Activated T-cell treated with anti-CD3 and anti-CD28 coated beads for 4 hours (primary cell): ENCODE measurements at places on chromosomes 6 and 20.

GRCh38 chr20:20344476-20344875 lies 23.4 kb upstream of the INSM1 start:
- no peak for DNase-seq

DNA sequence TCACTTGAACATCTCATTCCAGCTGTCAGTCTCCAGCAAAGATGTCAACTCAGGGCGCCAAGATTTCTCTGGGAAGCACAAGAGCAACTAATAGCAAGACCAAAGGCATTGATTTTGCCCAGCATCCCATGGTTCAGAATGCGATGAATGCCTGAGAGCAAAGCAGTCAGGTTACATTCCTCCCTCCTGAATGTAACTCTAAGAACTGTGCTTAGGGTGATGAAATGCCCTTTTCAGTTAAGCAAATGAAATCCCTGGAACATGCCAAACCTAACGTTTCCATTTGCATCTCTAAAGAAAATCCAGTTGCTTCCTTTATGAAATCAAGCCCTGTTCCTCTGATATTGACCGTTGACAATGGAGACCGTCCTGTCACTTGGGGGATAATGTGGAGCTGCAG lies 224.0 kb upstream of the PLN start:
- DNase-seq = no peak

- DNase-seq = no peak
Observed at GRCh38 chr6:154123155-154123956, 84.3 kb downstream of the OPRM1 start.

DNA sequence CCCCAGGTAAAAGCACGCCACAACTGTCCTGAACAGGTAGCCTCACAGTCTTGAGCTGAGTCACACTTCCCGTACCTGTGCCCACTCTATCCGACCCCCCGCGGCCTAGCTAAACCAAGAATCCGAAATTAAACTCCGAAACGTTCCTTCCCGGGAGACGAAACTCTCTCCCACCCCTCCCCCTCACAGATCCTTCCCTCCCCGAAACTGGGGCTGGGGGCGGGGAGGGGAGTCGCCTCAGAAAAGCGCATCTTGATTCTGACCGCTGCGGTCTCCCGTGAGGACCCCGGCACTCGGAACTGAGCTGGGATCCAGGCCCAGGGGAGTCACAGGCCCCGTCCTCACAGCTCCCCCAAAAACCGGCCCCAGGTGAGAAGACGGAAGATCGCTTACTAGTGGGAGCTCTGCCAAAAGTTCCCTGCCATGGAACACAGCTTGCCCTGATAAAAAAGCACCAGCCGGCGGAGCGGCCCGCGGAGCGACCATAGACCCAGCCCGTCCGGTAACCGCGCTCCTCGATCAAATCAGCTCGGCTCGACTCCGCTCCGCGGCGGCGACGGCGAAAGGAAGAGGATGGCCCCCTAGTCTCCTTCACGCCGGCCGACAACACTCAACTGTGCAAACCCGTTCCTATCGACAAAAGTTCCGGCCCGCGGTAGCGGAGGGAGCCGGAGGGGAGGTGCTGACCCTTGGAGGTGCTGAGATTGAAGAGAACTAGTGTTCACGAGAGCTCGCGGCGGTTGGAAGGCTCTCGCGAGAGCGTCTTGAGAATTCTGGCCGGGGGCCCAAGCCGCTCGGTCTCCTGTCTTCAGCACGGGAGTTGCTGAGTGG lies at the start of gene CCNC:
CCNC (minus strand) TSS at position 558 of the 831 bp plus-strand sequence; CDS start at position 425, 133 bp downstream.
- DNase-seq = peak; percentile 86

GRCh38 chr6:144528743-144529425 lies 243.7 kb downstream of the UTRN start:
- DNase-seq = no peak

DNA sequence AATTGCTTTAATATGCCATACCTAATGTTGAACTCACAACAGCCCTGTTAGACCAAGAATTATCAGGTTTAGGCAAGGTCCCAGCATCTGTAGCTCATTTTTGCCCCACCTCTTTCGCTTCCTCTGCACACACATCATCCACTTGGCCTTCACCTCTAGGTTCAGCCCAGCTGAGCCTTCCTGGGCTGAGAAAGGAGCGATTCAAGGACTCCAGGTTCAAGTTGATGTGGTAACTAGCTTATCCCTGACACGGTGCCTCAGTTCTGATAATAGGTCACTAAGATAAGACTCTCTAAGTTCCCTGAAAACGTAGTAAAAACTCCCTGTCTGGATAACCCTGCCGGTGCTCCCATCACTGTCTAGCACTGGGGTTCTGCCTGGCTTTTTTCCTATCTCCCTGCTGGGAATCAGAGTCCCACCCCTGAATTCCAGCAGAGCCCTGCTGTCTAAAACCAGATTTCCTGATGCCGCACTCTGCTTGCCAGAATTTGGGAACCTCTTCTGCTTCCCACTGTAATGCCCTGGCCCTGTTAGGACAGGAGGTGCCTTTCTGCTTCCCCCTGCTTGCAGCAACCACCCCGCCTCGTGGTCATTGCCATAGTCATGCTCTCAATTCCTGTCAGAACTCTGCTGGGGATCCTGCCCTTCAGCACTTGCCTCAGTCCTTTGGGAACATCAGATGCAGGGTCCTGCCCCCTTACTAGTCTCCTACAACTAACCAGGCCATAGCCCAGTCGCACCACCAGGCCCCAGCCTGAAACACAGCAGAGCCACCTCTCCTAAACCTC lies 47.6 kb downstream of the ALDH8A1 start:
- DNase-seq = no peak

DNA sequence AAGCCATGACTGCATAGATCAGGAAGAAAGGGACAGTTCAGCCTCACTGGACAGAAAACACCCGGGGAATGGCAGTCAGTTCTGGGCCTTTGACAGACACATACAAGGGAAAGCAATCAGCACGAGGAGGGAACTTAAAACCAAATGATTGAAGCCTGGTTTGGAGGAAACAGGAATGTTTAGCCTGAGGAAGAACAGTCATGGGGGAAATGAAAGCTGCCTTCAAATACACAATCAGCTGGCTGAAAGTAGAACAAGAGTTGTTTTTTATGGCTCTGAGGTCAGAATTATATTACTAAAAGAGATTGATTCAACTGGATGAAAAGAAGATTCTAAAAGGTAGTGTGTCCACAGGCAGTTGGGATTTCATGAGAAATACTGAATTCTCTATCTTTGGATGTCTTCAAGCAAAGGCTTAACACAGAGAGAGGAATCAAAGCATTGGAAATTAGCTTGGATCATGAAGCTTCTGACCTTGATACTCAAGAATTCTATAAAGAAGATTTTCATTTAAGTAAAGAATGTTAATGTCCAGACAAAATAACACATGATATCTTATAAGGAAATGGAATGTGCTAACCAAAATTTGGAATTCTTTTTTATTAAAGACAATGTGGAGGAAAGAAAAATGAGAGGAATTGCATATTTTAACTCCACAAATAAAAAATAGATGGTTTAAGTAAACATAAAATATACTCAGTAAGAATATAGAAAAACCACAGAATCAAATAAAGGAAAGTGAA lies 216.6 kb downstream of the IBTK start:
- no peak for DNase-seq

- no peak for DNase-seq
Observed at GRCh38 chr20:51447097-51447764, 95.3 kb downstream of the NFATC2 start.

GRCh38 chr20:40785346-40785745 lies 96.3 kb upstream of the MAFB start:
- no peak for DNase-seq

DNA sequence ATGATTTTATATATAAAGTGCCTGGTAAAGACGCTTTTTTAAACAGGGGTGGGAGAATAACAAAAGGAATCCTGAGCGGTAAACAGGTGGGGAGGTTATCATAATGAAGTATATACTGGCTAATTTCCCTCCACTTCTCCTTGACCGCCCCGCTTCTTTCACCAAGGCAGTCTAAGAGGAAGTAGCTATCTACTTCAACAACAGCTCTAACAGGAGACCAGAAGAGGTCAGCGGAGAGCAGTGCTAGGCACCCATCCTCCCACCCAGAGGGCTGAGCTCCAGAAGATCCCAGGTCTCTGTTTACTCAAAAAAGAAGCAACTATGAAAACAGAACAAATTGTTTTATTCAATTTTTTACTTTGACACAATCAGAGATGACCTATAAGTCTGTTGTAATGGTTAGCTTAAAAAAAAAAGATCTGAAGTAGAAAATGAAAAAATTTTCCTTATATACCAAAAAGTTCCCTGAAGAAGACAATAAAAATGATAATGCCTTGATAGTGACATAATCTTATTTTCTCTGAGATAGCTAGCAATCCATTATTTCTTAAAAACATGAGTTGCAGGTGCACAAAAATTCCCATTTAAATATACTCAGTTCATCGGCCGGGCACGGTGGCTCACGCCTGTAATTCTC lies 141.1 kb downstream of the PDSS2 start:
- peak; percentile 7 for DNase-seq

DNA sequence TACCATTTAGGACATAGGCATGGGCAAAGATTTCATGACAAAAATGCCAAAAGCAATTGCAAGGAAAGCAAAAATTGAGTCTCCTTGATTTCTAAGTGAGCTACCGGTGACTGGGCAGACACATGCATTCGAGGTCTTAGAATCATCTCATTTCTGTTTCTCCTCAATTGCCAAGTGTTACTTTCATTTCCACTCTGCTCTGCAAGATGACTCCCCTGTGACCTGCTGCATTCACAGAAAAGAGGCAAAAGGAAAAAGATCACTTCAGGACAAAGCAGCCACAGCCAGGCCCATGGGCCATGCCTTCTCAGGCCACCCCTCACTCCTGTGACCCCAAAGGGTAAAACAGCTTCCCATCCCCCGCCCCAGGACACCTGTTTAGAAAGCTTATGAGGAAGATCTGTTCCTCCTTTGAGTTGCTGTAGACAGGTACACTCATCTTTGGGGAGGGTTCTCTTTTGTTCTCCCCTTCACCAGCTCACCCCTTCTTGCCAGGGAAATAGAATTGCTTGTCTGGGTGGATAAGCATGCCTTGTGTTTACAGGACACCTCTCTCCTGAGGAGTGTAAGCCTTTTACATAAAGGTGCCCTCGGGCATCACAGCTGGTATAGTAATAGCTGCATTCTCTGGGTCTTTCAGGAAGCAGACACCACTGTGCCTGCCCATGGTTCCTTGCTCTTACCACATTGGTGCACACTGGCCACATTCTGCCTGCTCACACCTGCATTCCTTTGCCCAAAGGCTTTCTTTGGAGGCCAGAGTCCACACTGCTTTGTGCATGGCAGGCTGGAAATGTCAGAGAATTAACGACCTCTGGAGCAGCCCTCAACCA lies 105.0 kb downstream of the SLC24A3 start:
- DNase-seq = no peak

DNA sequence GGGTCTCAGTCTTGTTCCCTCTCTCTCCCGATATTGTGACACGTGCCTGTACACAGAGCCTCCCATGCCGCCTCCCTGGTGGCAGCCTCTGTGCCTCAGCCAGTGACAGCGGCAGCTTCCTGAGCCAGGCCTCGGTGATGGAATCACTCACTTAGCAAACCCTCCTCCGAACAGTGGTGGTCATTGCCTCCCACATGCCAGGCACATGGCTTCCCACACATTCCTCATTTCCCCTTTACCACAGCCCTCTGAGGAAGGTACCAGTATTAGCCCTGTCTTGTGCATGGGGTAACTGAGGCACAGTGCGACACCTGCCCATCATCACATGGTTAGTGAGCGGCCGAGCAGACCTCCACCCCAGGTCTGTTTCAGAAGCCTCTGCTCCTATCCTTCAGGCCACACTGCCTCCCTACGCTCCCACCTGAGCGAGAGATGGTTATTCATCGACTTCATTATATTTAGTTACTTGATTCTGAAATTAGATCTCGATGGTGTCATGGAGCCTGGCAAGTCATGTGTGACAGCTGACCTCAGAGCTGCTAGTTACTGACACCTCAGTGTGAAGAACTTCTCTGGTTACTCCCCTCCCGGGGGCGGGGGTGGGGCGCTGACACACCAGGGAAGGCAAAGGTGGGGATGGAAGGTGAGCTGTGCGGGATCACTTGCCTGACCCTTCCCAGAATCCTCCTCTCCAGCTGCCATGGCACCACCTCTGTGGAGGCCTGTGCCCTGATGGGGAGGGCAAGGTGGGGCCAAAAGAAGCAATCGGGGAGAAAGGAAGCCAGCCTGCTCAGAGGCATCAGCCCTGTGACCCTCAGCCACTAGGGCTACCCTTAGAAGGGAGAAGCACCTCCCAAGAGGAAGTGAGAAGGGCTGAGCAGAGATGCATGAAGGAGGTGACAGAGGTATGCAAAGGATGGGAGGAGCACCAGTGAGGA lies 17.9 kb downstream of the MDGA1 start:
- no peak for DNase-seq

GRCh38 chr20:41049451-41049850 lies 20.8 kb downstream of the TOP1 start:
- no peak for DNase-seq

GRCh38 chr20:33933469-33933909 lies 60.2 kb upstream of the RALY start:
- peak; percentile 31 for DNase-seq

GRCh38 chr20:62850333-62850974 lies 11.2 kb downstream of the TCFL5 start:
- no peak for DNase-seq

GRCh38 chr6:39207416-39208222 lies 21.7 kb downstream of the KCNK5 start:
- no peak for DNase-seq

GRCh38 chr6:114007516-114007915 lies 36.6 kb upstream of the HDAC2 start:
- no peak for DNase-seq

DNA sequence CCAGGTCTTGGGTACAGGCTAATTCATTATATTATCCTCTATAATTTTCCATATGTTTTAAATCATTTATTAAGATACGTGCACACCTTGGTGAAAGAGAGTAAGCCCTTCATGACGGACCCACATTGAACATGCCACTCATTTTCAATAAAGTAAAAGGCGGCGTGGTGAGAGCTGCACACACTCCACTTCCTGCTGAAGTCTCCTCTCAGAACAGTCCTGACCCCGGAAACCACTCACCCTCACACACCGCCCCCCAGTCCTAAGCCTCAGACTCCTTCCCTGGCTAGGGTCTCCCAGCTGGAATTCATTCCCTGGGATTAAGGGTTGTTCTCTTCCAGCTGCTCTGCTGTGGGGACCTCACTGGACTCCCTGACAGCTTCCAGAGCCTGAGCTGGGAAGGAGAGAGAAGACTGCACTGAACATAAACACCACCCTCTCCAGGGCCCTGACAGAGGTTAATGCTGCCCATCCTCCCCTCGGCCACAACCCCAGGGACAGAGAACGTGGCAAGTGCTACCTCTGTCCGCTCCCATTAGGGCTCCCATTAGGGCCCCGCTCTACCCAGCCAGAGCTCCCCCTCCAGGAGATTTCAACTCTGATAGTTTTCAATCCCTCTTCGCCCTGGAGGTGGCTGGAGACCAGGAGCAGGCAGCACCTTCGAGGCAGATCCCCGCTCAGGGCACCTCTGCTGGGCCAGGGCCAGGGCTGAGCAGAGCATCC lies 24.8 kb downstream of the GRM4 start:
- no peak for DNase-seq

DNA sequence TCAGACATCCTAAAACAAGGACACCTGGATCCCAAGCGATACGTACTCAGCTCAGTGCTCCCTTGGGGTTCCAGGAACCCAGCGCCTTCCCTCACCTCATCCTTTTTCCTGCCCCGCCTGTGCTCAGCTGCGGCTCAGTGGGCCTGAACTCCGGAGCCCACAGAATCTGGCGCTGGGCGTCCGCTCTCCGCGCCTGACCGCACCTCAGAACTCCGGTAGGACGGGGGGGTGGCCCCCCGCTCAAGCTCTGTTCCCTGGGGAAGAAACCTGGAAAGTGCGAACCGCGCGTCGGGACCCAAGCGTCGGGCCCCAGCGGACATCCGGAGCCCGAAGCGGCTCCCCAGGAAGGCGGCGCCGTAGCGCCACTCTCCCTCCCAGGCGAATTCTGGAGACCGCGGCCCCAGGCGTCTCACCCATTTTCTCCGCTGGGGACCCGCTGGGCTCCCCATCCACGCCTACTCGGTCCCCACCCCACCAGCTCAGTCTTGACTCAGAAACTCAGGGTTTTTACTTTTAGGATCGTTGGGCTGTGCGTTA lies 336 bp upstream of the LY6G5C start:
- DNase-seq = no peak
